ENCODE measurements at places on chromosomes 6 and 20. TPM values are rescaled to one million over a fixed set of nuclear protein-coding genes. Genes with fewer than 3 reads are reported as not detected.

GRCh38 chr6:70520575-70520974 lies 46.2 kb upstream of the SDHAF4 start:
- no peak for DNase-seq

TRIM15 gene
- total RNA-seq: not detected

DNA sequence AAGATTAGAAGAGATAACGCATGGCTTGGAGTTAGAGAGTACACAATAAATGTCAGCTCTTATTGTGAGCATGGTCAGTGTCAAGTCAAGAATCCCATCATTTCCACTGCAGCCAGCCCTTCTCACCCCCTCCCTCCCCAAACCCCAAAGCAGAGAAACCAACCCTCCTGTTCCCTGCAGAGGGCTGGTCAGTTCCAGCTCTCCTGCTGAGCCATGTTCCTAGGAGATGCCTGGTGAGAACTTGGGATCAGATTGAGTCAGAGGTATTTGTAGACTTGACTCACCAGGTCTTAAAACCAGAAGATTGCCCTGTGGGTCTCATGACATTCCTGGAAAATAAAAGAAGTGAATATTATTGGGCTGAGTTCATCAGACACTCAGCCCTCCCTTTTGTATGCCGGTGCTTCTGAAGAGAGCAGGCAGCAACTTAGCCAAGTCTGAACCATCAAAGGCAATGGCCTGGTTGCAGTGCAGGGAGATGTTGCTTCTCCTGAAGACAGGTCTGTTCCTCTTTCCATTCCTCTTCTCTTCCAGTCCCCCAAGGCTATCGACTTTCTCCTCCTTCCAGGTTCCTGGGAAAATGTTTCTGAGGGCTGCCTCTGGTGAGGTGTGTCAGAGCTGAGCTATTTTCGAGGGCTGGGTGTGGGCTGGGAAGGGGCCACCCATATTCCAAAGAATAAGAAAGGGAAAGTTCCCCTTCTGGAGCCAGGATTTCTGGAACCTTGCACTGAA lies 278.2 kb upstream of the SUPT3H start:
- DNase-seq: no peak

SNX5 gene
- 106 TPM for total RNA-seq
